T-cell (primary cell): ENCODE measurements at places on chromosomes 11 and 22. TPM values are rescaled to one million over a fixed set of nuclear protein-coding genes. Genes with fewer than 3 reads are reported as not detected.
A peak's percentile ranks its signal among the peaks of the same experiment; 100 is the strongest.

DNA sequence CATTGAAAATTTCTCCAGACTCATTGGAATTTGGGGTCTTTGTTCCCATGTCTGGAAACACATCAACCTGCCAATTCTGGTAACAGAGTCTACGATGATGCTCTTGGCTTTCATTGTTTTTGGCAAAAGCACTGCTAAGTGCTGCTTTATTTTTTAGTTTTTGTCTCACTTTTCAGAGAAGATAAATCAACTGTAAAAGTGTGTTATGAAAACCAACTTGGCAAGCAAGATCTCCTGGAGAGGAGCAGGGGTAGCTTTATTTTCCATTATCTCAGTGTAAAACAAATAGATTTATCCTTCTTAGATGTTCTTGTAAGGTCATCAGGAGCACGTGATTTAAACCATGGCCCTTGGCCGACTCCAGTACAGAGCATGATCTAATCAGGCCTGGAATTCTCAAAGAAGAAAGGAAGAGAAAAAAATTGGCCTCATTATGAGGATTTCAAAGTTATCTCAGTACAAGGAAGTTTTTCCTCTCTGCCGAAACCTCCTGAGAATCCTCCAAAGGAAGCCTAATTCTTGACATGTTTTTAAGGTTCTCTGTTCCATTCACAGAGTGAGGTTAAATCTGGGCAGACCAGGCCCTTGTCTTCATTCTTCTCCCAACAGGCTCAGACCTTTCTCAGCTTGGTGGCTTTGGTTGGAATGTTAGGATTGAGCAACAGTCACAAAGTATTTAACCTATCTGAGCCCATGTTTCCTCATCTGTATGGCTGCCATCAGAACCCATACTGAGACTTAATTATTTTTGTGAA lies 16.4 kb upstream of the PAMR1 start:
- H3K27me3 ChIP-seq, result no peaks in the 10 kb centered on the region
- no peaks in the 10 kb centered on the region for H3K4me1 ChIP-seq
- no peak overlapping the region for H3K4me3 ChIP-seq
- H3K27ac ChIP-seq, result no peak overlapping the region

- peaks cover 12% of the 10 kb centered on the region for H3K4me1 ChIP-seq
- no peak overlapping the region for H3K27ac ChIP-seq
- H3K27me3 ChIP-seq, result no peaks in the 10 kb centered on the region
- H3K36me3 ChIP-seq, result no peaks in the 10 kb centered on the region
Observed at GRCh38 chr11:16981651-16982194, 32.5 kb downstream of the PLEKHA7 start.

DNA sequence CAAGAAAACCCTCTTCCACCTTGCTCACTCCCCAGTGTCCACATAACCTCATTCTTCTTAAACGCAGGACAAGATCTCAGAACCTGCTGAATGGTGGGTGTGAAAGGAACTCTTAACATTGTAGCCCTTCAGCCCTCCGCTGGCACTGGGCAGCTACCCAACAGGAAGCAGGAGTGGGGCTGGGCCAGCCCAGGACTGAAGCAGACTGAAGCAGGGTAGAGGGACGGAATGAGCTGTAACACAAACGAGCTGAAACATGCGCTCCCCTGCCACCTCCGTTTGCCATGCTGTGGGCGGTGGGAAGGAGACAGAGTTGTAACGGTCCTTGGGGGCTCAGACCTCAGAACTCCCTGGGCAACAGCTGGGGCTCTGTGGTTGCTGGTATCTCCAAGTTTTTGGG lies 23.6 kb downstream of the NPAT start:
- no peak overlapping the region for H3K4me3 ChIP-seq
- H3K36me3 ChIP-seq, result no peaks in the 10 kb centered on the region
- no peak overlapping the region for H3K27ac ChIP-seq
- H3K4me1 ChIP-seq, result peaks cover 30% of the 10 kb centered on the region

- no peaks in the 10 kb centered on the region for H3K36me3 ChIP-seq
- peak overlapping the region; percentile 35 for H3K27ac ChIP-seq
- DNase-seq, result peak; percentile 32
- H3K27me3 ChIP-seq, result no peaks in the 10 kb centered on the region
Observed at GRCh38 chr11:76236092-76236999, 30.0 kb upstream of the WNT11 start.

Gene MS4A3
- 0.43 TPM for total RNA-seq
